ENCODE measurements at places on chromosomes 16 and 17. TPM values are rescaled to one million over a fixed set of nuclear protein-coding genes. Genes with fewer than 3 reads are reported as not detected.

The HAPSTR1 gene
- 78.2 TPM for total RNA-seq

The SDR42E1 gene
- under 0.01 TPM for total RNA-seq

The KAT7 gene
- 28.6 TPM for total RNA-seq

The RNPS1 gene
- 117 TPM for total RNA-seq

The SSTR5 gene
- not detected for total RNA-seq

The GPR142 gene
- not detected for total RNA-seq

The CLEC19A gene
- not detected for total RNA-seq
